ENCODE measurements at places on chromosomes 4 and X.

DNA sequence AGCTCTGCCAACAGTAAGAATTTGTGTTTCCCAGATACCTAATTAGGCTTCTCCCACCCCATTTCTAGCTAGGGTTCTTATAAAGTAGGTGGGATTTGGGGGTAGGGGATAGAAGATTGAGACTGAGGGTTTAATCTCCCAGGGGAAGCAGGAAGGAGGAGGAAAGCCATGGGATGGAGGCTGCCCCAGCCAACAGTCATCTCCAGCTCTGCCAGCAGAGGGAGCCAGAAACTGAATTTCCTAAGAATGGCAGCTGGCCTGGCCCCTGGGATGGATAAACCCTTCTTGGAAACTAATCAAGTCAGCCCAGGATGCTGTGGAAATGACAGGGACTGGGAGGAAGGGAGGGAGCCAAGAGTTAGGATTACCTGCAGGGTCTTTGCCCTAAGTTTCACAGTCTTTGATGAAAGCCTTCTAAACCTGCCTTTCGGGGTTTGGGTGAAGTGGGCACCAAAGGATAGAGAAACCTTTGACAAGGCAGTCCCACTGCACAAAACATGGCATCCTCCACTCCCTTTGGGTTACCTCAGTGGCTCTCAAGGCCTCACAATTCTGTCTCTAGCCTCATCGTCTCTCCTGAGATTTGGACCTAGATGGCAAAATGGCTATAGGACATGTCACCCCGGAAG, 6.7 kb upstream of the ERCC6L start:
- no peak for DNase-seq

- DNase-seq = no peak
These were observed 2252.9 kb upstream of the AGA start for GRCh38 chr4:179695175-179695574.

DNA sequence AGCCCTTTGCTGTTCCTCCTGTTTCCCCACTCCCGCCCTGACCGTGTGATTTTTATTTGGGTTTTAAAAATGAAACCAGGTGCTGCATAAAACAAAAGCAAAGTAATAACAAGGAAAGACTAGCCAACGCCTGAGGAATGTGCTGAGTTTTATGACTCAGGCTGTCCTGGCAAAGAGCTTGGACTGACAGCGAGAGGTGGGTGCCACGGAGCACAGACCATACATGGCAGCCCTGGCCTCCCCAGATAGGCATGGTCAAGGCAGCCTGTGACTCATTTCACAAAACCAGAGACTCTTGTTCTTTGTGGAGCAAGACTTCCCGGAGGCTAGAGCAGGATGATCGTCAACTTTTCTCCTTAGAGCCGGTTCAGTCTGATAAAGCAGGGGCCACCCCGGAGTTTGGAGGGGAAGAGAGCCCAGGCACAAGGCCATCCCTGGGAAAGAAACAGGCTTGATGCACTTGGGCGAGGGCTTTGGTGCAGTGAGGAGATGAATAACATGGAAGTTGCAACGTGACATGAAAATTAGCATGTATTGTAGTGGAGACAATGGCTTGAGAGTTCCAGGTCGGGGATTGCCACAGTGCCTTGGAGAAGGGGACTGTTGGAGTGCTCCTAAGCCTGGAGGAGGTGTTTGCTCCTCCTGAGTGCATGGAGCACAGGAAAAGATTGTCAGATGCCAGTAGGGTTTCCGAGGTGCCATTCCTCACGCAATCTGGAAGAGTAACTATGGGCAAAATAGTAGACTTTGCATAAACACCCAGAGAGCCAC, 54.8 kb downstream of the C4orf51 start:
- peak; percentile 45 for DNase-seq

GRCh38 chrX:16155581-16156096, 11.6 kb upstream of the MAGEB17 start:
- no peak for DNase-seq

GRCh38 chr4:1449475-1449832, 43.2 kb upstream of the NKX1-1 start:
- no peak for DNase-seq

GRCh38 chr4:62210486-62210885, 1010.4 kb downstream of the ADGRL3 start:
- no peak for DNase-seq

- DNase-seq = no peak
These were observed 14.6 kb upstream of the PRSS12 start for GRCh38 chr4:118367361-118367760.

DNA sequence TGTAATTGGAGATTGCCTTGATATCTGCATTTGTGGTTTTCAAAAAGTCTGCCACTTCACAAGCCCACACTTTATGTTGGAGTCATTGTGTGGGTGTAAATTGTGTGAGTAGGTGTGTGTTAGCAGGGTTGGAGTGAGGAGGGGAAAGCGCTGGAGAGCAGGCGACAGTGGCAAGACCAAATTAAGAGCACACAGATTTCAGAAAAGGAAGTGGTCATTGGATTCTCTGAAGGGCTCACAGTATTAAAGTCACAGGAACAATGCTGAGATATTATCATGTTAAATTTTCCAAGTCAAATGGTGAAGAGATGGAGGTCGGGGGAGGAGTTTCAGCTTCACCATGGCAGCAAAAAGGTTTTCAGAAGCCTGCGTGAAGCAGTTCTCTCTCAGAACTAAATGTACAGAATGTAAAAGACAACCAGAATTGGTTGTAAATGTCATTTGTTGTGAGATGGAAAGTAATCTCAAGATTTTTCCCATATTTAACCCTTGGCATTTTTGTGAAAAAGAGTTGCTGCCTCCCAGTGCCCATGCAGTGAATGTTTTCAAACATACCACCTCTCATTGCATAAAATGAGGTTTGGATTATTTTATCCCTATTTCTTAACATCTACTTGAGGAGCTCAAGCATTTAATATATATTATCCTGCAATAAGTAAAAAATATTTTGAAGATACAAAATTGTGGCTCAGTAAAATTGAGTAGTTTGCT, 265.9 kb downstream of the ZNF674 start:
- no peak for DNase-seq

Measured in hindlimb muscle (tissue), 1 donor.